CD8-positive, alpha-beta T cell (primary cell): ENCODE measurements at places on chromosomes 6 and 20.

DNA sequence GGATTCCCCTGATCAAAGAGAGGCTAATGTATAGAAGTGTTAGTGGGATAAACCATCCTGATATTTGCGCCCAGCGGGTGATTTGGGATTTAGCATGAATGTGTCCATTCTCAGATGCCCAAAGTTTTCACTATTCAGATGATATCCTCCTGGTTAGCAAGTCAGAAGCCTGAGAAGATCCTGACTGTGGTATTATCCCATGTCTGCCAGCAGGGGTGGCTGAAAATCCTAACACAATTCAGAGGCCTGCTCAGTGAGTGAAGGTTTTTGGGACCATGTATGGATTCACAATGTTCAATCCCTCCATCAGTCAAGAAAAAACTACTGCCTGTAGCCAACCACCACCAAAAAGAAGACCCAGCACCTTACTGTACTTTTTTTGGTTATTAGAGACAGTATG lies 34.1 kb upstream of the SPACA1 start:
- no peak for DNase-seq

DNA sequence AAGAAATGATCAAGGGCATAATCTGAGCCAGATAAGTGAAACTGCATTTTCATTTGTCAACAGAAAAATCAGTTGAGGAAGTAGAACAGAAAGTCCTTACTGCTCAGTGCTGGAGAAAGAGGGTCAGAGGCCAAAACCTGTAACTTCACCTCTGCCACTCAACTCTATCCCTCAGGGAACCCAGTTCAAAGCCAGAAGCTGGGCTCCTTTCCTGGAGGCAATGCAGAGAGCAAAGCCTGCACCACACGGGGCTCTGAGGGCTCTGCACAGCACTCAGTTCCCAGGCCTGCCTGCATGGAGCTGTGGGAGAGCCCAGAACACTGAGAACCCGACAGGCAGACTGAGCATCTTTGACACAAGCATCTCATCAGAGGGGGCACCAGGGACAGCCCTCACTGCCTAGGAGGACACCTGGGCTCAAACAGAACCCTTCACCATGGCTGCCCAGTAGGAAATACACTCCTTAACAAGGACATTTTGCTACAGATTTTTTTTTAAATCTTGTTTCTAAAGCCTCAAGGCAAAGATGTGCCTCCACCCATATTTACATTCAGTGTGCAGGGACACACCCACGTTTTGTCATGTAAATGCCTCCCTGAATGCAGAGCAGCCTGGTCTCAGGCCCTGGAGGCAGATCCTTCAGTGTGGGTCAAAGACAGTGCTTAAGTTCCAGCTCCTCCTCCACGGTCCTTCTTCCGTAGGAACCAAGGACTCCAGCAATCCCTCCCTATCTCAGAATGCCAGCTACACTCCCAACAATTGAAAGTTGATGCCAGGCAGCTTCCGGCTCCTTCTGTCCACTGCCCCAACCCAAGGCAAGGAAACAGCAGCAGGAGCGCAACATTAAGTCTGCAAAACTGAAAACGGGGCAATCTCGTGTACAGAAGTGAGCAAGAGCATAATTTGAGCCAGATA lies 6.6 kb downstream of the RNASET2 start:
- no peak for DNase-seq

- DNase-seq: no peak
Observed at GRCh38 chr6:113653275-113653674, 203.9 kb upstream of the MARCKS start.

DNA sequence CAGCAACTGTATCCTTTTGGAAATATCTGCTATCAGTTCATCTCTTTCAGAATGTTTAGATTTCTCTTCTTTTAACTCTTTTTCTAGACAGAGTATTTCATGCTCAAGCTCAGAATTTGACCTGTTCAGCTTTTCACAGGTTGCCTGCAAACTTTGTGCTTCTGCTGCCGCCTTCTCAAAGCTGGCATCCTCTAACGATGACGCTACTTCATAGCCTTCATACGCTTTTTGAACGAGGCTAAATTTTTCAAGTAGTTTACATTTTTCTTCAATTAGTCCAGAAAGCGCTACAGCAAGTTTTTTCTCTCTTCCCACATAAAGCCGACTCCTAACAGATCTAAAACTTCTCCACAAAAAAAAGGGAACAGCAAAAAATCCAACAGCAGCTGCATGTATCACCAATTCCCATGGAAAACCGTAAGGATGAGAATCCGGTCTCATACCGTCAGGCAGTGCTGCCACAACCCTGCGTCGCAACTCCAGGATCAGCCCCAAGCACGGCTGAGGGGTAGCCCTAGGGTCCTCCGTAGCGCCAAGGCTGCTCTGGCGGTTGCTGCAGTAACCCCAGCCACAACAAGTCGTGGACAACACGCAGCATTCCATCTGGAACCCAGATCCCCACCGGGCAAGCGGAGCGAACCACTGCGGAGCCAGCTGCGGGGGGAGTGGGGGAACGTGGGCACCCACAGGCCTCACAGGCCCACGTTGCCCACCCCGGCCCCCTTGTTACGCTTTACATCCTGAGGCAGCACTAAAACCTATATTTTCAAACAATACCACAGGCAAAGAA lies 30.6 kb downstream of the DACT2 start:
- DNase-seq: no peak

- no peak for DNase-seq
Observed at GRCh38 chr20:63636752-63637628, 10.1 kb upstream of the GMEB2 start.

DNA sequence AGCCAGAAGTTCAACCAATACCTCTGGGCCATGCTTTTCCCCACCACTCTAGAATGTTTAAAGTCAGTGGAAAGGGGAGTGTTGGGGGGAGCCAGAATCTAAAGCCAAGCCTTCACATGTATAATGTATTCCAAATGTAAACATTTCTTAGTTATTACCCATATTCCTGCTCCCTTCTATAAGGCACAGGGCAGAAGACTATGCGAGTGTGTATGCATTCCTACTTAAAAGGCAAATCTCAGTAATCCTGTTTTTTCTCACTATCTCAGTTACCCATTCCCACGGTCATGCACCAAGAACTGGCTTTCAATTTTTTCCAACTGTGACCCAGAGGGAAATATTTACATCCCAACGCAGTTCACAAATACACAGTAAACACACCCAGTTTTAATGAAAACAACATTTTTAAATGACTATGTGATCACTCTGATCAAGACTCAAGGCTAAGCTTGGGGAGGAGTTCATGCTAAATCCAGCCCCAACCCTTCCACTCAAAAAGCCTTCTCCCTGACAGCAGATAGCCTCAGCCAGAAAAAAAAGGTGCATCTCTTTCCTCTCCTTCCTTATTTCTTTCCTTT lies 57.5 kb downstream of the EPB41L2 start:
- DNase-seq: no peak

- no peak for DNase-seq
Observed at GRCh38 chr6:147486683-147487082, 21.8 kb upstream of the SAMD5 start.

GRCh38 chr6:120764312-120764711 lies 570.0 kb downstream of the TBC1D32 start:
- DNase-seq: no peak

GRCh38 chr6:130453230-130453629 lies 87.4 kb downstream of the TMEM200A start:
- peak; percentile 73 for DNase-seq

- DNase-seq: no peak
Observed at GRCh38 chr6:157035546-157035945, 258.4 kb downstream of the ARID1B start.

DNA sequence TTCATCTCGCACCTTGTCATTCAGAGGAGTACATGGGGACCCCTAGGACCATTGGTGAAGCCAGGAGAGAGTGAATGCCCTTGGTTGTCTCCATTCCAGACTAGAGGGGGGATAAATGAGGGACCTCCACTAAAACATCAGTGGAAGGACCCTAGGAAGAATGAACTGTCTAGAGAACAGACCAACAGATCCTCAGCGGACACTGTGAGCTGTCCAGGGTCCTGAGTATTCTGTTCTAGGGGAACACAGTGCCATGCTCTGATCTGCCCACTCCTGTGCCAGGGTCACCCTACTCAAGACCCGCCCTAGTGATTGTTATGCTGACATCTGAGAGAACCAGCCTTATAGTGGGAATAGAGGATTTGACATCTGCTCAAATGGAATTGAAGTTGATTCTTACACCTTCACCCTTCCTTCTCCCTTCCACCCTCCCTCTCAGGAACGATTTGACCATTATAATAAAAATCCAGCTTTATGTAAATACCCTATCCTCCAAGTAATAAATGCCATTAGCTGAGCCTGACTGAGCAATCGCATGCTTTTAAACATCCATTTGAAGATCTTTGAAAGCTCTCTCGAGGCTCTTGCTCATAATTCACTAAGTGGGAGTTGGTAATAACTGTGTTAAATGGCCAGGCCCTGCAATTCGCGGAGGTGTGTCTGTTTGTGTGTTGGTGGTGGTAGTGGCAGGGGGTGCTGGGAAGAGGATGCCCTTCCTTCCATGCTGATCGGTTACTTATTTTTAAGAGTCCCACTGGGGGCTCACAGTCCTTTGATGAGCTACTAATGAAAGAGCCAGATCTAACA lies 43.6 kb upstream of the SLC32A1 start:
- no peak for DNase-seq

DNA sequence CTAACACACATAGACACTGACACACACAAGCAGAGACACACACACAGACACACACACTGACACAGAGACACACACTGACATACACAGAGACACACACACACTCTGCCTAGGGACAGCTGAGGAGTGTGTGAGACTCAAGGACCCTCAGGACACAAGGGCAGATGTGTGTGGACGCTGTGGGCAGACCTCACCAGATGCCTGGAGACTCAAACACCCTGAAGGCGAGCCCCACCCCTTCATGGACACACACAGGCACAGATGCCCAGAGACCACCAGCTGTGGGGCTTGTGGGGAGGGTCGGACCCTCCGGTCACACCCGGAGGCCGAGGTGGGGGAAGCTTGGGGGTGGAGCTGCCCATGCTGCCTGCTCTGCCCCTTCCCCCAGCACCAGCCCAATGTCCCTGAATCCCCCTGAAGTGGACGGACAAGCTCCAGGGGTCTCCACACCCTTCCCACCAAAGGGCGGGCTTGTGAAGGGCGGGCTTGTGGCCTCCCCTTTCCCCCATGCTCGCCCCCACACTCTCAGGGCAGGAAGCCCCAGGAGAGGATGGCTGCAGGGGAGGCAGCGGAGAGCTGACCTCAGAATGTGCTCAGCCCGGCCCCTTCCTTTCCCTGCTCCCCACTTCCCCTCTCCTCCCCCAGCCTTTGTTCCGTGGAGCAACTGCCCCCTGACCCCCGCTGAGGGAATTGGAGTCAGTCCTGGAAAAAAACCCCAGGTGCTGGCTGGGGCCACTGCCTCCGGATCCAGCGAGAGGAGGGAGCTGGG lies 13.9 kb upstream of the ABHD16B start:
- DNase-seq: no peak

DNA sequence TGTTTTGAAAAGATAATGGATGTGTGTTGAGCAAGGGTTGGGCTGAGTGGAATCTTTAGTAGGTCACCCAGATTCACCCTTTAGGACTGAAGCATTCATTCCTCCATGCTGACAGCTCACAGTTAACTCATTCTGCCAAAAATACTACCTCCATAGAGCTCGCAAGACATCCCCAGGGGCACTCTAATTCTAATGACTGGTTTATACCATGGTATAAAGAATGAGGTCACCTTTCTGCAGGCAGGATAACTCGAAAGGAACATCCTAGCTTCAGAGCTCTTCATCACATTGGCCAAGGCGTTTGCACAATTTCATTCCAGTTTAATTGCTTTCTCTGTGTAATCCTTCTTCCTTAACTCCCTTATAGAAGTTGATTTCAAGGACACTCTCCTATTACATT lies 1257.2 kb upstream of the EYS start:
- no peak for DNase-seq
